ENCODE measurements at places on chromosomes 2 and 18. TPM values are rescaled to one million over a fixed set of nuclear protein-coding genes. Genes with fewer than 3 reads are reported as not detected.

DNA sequence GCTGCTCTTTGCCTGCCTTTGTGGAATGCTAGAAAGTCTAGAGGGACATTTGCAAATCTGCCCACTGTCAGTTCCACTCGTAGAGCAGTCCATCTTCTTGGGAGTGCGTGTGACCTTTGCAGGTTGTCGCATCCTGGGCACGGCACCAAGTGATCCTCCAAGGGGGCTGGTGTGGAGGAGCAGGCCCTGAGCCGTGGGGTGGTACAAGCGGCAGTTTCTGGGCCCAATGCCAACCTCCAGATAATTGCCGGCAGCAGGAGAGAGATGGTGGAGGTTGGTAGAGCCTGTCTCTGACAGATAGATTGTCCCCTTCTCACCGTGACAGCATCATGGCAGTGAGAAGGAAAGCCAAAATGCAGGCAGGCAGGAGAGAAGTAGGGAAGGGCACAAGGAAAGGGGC lies 150.7 kb upstream of the SLC14A2 start:
- ATAC-seq = no peak

- ATAC-seq = peak; percentile 83
Measured at GRCh38 chr2:19710230-19710629, 191.6 kb downstream of the TTC32 start.

GRCh38 chr2:148928395-148928794 lies 53.4 kb downstream of the KIF5C start:
- no peak for ATAC-seq

GRCh38 chr2:74304332-74305148 lies 38.7 kb downstream of the SLC4A5 start:
- no peak for ATAC-seq

GRCh38 chr2:3489764-3490115 lies 29.6 kb downstream of the ADI1 start:
- ATAC-seq = no peak

- ATAC-seq = no peak
Measured at GRCh38 chr2:54899576-54900200, 150.6 kb downstream of the RTN4 start.

CD8B2 gene
- total RNA-seq = not detected

SERPINB3 gene
- 879 TPM for total RNA-seq

GPAT2 gene
- total RNA-seq = 0.44 TPM
